ENCODE measurements at places on chromosomes 5 and 9.

DNA sequence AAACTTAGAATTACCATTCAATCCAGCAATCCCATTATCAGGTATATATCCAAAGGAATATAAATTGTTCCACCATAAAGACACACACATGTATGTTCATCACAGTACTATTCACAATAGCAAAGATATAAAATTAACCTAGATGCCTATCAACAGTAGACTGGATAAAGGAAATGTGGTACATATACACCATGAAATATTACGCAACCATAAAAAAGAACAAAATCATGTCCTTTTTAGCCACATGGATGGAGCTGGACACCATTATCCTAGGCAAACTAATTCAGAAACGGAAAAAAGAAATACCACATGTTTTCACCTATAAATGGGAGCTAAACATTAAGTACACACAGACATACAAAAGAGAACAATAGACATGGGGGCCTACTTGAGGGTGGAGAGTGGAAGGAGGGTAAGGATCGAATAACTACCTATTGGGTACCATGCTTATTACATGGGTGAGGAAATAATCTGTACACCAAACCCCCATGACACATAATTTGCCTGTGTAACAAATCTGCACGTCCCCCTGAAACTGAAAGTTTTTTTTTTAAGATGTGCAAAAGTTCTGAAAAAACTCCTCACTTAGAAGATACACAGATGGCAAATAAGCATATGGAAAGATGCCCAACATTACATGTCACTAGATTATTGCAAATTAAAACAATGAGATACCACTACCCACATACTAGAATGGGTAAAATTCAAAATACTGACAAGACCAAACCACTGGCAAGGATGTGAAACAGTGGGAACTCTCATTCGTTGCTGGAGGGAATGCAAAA lies 313.0 kb upstream of the CD180 start:
- DNase-seq, result no peak

DNA sequence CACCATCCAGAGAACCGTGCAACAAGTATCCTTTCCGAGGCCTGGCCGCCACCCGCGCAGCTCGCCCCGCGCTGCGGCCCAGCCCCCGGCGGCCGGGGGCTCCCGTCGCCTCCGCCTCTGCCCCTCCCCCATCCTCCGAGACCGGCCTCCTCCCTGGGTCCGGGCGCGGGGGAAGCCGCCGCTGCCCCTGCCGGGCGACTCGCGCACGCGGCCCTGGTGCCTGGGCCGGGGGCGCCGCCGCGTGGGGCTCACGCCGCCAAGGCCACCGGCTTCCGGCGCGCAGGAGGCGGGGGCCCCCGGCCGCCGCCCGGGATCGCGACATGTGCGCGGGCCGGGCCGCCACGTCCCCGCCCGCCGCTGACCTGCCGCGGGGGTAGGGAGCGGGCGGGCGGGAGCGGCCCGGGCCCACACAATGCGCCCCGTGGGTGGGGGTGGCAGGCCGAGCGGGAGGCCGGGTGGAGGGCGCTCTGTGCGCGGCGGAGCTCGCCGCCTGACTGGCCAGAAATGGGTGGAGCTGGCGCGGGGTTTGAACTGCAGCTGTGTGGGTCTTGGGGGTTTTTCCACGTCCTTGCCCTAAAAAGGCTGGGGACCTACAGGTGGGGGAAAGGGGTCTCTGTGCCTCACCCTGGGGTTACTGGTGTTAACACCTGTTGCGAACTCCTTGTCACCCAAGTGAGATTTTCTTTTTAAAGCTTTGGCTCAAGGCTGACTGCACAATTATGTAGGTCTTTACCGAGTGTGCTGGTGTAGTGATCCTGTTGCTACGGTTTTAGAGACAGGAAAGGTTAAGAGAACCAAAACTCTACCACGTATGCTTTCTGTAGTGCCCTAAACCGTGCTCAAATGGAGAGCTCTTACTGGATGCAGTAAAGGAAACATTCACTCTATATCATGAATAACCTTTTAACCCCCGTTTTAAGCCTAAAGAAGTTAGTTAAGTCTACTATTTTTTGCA lies 32.3 kb downstream of the TNPO1 start:
- peak; percentile 28 for DNase-seq

- DNase-seq, result no peak
These were observed 1046.9 kb upstream of the WWC1 start for GRCh38 chr5:167244583-167244982.

GRCh38 chr9:99595796-99596195 lies 225.9 kb upstream of the NR4A3 start:
- DNase-seq, result peak; percentile 93

DNA sequence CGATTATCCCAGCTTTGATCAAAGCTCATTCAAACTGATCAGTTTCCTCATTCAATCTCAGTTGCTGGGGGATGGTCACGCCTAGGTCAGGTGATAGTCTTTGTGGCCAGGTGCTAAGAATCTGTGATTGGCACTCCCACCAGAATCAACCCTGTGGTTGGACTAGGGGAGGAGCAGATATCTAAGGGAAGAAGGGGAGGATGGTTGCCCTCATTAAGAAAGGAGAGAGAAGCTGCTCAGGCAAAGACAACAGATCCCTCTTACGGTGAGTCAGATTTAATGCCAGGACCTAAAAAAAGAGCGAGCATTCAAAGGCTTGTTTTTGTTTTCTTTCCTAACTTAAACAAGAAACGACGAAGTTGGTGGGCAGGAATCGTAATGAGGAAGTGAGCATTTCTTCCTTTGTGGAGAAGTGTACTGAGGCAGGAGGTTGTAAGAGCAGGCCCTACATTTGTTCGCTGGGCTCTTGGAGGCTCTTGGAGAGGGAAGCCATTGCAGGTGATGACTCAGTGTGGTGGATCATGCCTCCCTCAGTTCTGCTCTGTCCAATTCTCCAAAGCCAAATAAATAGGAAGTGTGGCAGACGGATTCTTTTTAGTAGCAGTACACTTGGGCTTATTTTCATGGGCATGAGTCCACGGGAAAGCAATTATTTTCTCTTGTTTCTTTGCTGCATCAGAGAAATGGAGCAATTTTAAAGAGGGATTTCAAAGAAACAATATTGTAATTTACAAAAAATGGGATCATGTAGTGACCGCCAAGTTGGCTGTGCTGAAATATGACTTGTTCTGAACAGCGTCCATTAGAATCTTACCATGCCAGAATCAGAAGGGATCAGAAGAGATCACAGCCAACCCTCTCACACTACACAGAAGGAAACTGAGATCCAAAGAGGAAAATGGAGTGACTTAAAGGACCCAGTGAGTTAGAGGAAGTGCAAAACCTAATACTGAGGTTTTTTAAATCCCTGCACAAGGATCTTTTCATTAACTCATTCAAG lies 18.7 kb upstream of the TGFBR1 start:
- peak; percentile 84 for DNase-seq

GRCh38 chr5:120327180-120327579 lies 136.9 kb upstream of the PRR16 start:
- no peak for DNase-seq

DNA sequence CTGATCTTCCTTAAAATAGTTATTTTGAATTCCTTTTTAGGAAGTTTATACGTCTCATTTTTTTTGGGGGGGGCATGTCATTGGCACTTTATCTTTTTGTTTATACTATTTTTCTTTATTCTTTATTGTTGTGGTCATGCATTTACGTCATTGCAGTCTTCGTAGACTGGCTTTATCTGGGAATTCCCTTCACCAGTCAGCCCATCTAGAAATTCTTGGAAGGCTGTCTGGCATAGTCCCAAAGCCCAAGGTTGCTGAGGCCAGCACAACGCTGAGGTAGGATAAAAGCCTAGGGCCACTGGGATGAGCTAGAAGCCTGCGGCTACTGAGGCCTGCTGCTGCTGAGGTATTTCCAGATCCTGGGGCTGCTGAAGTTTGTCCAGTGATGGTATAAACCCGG lies 121.5 kb downstream of the ISOC1 start:
- no peak for DNase-seq

GRCh38 chr9:37936965-37937364 lies 33.0 kb upstream of the SLC25A51 start:
- no peak for DNase-seq

- DNase-seq, result no peak
These were observed 163.8 kb downstream of the DIRAS2 start for GRCh38 chr9:90478821-90479220.

- DNase-seq, result peak; percentile 94
These were observed 156.1 kb downstream of the SNX18 start for GRCh38 chr5:54673523-54674225.

- DNase-seq, result no peak
These were observed 143.9 kb downstream of the SLIT3 start for GRCh38 chr5:169157064-169157463.

- DNase-seq, result no peak
These were observed 4.0 kb downstream of the DBH start for GRCh38 chr9:133640160-133640559.

DNA sequence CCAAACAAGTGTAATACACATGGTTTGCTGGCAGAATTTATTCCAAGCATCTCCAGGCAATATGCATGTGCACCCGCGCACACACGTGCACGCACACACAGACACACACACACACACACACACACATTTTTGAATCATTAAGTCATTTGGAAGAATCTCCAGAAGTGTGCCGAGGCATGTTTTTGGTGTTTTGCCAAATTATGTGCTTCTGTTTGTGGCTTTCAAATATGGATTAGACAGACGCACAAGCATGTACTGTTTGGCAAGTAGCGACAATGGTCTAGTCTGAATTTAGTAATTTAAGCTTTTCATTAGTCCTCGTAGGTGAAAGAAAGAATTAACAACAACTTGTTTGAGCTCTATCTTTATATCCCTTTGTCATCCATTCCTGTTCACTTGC lies 36.7 kb downstream of the NFIB start:
- DNase-seq, result no peak

GRCh38 chr9:20925256-20926045 lies 106.0 kb downstream of the HACD4 start:
- DNase-seq, result no peak

DNA sequence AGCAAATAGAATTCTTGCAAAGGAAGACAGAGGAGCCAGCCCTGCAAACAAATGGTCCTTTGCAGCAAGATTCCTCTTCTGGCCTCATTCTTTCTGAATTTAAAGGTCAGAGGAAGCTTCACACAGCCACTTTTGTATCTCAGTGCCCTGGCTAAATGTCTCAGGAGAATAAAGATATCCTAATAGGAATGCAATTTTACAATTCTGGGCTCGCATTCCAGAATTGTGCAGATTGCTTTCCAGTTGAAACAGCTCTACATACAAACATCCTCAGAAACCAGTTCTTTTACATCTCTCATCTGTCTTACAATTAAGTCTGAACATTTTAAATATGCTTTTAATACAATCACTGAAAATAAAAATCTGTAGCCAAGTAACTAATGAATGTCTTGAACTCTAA lies 14.6 kb upstream of the ACOT12 start:
- DNase-seq, result no peak

GRCh38 chr5:57174128-57174889 lies 450 bp downstream of the GPBP1 start:
- DNase-seq, result peak; percentile 51

GRCh38 chr5:143002459-143003327 lies 232.5 kb downstream of the ARHGAP26 start:
- peak; percentile 94 for DNase-seq

DNA sequence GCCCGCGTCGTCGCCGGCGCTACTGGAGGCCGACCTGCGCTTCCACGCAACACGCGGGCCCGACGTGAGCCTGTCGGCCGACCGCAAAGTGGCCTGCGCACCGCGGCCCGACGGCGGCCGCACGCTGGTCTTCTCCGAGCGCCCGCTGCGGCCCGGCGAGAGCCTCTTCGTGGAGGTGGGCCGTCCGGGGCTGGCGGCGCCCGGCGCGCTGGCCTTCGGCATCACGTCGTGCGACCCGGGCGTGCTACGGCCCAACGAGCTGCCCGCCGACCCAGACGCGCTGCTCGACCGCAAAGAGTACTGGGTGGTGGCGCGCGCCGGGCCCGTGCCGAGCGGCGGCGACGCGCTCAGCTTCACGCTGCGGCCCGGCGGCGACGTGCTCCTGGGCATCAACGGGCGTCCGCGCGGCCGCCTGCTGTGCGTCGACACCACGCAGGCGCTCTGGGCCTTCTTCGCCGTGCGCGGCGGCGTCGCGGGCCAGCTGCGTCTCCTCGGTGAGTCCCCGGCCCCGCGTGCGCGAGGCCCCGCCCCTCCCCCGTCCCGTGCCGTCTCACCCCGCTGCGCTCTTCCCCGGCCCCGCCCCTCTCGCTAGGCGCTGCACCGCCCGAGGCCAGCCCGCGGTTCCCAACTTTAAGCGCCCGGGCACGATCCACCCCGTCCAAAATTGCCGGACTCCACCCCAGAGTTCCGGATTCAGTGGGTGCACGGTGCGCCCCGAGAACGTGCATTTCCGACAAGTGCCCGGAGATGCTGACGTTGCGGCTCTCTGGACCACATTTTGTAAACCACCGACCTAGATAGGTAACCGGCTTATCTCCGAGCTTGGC lies 42.8 kb downstream of the NEURL1B start:
- DNase-seq, result peak; percentile 39

DNA sequence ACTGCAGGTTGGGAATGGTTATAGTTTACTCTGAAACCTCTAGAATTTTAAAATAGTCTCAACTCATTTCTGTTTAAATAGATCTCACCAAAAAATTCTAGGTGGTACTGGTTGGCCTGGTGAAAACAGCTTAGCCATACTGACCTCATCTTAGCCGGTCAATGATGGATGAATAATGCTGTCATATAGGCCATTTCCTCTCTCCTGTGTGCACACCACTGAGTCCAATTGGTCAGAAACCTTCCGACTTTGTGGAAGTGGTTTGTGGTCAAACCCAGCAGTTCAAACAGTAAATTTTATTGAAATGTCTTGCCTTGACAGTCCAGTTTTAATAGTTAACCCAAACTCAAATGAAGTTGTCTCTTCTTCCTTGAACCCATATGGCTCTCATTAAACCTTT lies 98.6 kb downstream of the GIN1 start:
- DNase-seq, result peak; percentile 13

DNA sequence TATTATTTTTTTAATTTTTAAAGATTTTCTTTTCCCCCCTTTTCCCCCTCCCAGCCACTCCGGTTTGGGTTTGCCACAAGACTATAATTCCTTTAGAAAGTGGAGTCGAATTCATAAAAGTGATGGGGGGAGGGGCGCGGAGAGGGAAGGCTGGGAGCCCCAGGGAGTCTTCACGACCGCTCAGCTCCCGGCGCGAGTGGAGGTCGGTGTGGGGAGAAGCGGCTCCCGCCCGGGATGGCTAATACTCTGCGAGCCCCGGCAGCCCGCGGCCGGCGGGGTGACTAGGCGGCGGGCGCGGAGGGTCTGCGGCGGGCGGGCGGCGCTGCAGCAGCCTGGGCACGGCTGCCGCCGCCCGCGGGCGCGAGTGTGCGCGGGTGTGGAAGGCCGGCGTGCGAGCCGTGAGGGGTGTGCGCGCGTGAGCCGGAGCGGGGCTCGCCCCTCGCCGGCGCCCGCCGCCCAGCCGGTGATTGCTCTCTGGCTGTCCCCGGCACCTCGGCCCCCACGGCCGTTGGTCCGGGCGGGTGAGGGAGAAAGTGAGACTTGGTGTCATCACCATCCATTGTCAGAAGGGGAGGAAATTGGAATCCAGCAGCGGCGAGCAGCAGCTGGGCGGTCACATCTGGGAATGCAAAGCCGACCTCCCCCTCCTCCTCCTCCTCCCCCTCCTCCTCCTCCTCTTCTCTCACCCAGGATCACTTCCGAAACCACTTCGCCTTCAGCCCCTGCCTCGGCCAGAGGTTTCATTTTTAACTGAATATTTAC lies at the start of gene PARP8:
Gene PARP8 (plus strand): TSS at position 377 of the 762 bp plus-strand sequence. CDS start 459 bp downstream, outside the sequence.
- peak; percentile 69 for DNase-seq
